ENCODE measurements at places on chromosomes 12 and 14.

- DNase-seq: peak; percentile 61
Observed at GRCh38 chr14:91140672-91141071, 26.8 kb downstream of the DGLUCY start.

GRCh38 chr12:6444704-6445688 is at the start of gene CD27:
CD27 (plus strand) TSS chr12:6444955; CDS start chr12:6445096, 141 bp downstream.
- DNase-seq: no peak

DNA sequence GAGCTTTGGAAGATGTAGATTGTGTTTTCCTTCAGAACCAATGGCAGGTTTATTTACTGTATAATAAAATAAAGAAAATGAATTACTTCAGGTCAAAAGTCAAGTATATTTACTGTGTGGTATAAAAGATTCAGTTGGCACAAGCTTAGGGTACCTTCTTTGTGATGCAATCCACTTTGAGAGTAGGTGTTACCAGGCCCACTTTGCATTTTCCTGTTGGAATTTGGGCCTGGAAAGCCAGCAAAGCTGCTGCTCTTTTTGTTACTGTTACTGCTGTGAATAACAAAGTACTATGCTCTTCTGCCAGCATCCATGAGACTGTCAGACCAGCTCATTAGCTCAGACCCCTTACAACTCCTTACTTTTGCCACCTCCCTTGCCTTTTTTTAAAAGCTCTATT is 649.0 kb upstream of the SEL1L start:
- DNase-seq: no peak

DNA sequence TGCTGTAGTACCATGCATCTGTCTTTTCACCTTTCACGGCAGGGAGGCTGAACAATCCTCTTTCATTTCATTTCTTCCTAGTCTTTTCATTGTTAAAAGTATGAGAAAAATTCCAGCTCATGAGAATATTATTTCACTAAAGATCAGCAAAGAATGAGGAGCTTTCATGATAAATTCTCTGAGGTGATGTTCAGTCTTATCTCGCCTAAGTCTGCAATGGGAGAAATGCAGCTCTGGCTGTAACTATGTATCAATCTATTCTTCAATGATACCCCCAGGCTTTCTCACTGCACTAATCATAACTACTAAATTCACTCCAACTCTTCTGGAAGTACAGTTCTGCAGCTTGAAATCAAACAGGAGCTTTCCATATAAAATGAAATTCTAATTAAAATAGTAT is 15.7 kb downstream of the FOXG1 start:
- DNase-seq: no peak

- DNase-seq: peak; percentile 42
Observed at GRCh38 chr12:59164991-59165718, 244.9 kb upstream of the LRIG3 start.

- no peak for DNase-seq
Observed at GRCh38 chr12:49161092-49161795, 27.6 kb downstream of the TUBA1A start.

GRCh38 chr12:112167718-112168525 is 42.6 kb downstream of the TRAFD1 start:
- no peak for DNase-seq

DNA sequence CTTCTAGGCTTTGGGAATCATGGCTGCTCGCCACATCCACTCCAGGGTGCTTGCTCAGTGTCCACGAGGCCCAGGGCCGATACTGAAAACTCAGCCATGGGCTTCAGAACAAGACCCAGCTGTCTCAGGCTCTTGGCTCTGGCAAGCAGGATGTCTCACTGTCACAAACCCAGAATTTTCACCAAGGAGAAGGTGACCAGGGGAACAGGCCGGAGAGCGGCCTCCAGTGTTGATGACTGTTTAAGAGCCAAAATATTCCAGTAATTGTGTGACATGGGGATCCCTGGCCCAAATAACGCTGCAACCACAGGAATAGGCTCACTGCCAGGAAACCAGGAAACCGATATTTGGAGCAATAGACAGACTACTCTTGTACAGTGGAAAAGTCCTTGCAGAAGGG is 9.8 kb upstream of the SERPINA5 start:
- DNase-seq: no peak

DNA sequence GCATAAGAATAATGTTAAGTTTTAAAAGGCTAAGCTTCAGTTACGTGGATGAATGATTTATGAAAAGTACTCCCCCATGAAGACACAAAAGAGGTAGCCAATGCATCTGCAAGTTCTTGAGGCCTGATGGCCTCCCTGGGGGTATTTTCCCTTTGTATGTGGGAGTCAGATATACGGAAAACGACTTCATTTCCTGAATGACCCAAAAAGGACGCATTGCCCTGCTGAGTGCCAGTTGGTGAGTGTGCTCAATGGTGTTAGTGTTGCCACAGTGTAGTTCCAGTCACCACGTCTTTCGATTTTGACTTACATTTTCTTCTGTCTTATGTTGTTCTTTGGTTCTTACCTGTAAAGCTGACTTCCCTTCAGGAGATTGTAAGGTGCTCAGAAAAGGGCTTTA is 8.0 kb downstream of the ETV6 start:
- DNase-seq: no peak

DNA sequence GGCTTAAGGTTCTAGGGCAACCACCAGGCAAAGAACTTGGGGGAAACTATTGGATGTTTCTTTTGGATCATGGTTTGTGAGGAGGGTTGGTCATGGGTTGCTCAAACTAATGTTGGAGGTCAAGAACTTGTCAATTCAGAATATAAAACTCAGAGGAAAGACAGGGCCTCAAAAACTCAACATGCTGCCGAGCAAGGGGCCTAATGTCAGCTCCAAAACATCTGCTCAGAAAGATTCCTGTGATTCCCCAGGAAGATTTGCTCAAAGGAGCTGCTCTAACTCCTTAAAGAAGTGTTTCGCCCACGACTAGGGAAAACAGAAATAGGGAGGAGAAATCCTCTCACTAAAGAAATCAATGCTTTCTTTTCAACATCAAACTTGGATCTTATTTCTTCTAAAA is 3.7 kb upstream of the IGF1 start:
- no peak for DNase-seq

- no peak for DNase-seq
Observed at GRCh38 chr12:92007787-92008186, 137.9 kb downstream of the BTG1 start.
